ENCODE measurements at places on chromosomes 12 and 14.

DNA sequence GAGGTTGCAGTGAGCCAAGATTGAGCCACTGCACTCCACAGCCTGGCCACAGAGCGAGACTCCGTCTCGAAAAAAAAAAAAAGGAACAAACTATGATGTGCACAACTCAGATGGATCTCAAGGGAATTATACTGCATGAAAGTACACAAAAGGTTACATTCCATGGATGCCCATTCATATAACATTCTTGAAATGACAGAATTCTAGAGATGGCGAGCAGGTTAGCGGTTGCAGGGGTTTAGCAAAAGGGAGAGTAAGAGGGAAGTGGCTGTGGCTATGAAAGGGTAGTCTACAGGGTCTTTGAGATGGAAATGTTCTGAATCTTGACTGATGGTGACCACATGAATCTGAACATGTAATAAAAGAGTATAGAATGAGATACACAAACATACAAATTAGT, 49.7 kb downstream of the CKB start:
- DNase-seq = no peak

DNA sequence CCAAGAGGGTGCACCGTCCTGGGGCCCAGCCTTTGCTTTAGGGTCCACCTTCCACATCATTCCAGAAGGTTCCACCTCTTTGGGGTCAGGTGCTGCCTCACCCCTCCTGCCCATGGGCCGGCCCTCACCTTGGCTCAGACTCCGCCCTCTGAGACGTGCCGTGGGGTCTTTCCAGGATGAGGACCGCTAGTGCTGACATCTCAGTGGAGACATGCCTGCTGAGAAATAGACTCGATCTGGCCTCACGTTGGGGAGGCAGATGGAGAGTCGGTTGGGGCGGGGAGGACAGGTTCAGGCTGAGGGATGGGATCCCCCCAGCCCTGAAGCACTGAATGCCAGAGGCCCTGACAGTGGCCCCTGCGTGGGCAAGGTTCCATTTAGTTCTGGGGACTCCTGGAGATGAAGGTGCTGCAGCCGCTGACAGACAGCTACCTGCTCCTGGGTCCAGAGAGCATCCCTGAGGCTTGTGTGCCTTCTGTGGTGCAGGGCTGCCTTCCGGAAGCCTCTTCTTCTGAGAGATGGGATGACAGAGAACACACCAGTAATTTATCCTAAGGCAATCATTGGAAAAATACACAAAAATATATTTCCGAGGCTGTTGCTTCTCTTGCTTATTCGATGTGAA, 185.3 kb downstream of the KIF26A start:
- no peak for DNase-seq

DNA sequence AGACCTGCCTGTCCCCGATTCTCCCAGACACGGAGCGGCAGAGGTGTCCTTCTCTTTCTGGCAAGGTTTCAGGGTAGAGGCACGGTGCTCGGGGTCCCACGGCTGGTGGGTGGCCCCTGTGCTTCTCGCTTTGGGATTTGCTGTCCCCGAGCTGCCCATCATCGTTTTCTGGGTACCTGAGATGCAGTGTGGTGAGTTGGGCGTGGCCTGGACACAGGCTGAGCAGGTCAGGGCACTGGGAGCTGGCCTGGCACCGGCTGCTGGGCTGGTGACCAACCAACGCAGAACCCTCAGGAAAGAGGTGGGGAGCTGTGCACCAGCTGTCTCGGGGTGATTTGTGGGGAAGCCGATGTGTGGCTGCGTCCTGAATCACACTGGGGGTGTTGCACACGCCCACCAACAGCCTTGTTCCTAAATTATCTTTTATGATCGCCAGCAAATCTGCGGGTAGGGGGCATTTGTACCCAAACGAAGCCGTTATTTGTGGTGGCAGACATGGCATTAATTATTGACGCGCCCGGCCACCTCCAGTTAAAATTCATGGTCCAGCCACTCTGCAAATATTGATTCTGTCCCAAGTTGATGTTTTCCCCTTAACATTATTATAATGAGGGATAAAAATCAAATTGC, 61.0 kb downstream of the KIF26A start:
- DNase-seq = no peak

DNA sequence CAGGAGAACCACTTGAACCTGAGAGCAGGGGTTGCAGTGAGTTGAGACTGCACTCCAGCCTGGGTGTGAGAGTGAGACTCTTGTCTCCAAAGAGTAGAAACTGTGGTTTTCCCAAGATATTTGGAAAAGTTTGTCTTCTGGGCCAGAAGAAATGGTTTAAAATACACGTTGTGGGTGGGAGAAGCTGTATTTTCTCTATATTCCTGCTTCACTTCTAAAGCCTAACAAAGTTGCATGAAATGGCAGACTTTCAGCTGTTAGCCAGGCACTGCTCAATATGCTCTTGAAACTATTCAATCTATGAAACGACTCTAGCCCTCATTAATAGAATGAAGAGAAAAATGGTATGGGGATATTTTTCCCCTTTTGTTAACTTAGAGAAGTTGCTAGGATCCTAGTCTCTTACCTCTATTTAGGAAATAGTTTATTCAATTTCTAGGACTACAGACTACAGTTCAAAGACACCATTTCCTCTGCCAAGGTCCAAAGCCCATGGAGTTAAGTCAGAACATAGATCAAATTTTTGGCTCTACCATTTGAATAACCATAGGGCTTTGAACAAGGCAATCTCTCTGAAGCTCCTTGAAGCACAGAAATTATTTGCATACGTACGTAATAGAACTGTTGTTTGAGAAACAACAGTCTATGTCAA, 49.3 kb upstream of the OR5AU1 start:
- no peak for DNase-seq

- DNase-seq = no peak
Measured at GRCh38 chr12:79023261-79023660, 158.7 kb downstream of the SYT1 start.

GRCh38 chr12:118377884-118378470, 1.6 kb downstream of the SUDS3 start:
- no peak for DNase-seq

GRCh38 chr14:63426838-63427352, 108.2 kb upstream of the GPHB5 start:
- DNase-seq = no peak

- no peak for DNase-seq
Measured at GRCh38 chr14:76773188-76773885, 12.1 kb downstream of the VASH1 start.

DNA sequence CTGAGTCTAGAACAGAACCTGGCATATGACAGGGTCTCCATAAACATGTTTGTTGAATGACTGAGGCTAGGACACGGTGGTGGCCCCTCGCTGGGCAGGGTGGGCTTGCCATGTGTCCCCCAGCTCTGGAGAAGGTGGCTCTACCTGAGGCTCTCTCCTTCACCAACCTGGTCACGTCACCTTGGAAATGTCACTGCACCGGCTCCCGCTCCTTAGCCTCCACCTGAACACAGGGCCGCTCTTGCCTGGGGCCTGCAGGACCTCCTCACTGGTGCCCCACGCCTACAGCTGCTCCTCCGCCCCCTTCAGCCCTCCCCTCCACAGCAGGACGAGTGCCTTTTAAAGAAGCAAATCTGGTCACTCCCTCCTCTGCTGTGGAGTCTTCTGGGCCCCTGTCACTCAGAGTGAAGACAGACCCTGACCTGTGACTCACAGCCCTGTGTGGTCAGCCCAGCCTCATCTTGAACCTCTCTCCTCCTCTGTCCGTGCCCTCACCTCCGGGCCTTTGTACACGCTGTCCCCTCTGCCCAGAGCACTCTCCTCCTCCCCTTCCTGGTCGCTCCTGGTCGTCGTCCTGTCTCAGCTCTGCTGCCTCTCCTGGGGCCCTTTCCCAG, 81.0 kb downstream of the ADGRD1 start:
- DNase-seq = no peak

DNA sequence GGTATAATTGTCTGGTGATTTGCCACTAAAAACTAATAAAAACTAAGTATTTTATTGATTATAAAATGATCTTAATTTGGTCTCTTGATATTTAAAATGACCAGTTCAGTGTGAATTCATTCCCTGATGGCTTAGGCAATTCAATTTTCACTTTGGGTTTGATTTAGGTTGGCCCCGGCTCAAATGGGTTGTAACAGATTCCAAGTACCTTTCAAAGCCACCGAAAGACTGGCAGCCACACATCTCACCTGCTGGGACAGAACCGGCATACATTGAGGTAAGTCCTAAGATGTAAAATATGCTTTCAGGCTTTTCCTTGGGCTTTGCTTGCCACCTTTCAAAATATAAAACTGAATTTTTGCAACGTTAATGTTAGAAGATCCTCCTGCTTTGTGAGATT, 77.5 kb upstream of the ATF1 start:
- DNase-seq = no peak

DNA sequence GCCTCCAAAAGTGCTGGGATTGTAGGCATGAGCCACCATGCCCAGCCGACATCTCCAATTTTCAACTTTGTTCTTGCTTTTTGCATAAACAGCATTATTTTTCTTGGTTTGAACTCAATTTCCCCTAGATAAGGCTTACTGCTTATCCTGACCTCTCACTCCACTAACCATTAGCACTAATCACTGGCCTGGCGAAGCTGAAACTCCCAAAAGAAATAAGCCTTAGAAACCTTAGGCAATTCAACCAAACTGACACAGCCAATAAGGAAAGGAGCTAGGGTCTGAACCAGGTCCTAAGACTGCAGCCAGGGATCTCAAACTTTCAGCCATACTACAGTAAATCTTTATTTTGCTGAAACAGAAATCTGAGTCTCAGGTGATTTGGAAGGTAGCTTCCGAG, 448.0 kb downstream of the RMST start:
- DNase-seq = no peak

GRCh38 chr12:30979371-30980259, 53.1 kb downstream of the TSPAN11 start:
- no peak for DNase-seq

DNA sequence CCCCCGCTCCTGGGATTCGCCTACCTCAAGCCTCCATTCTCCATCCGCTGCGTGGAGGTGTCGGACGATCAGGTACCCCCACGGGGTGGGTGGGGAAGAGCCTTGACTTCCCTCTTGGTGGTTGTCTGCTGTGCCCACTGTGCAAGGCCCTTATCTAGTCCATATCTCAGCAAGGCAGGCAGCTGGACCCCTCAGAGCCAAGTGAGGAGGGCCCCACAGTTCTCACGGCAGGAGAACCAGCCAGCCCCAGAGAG, 39.9 kb downstream of the MMAB start:
- DNase-seq = no peak

DNA sequence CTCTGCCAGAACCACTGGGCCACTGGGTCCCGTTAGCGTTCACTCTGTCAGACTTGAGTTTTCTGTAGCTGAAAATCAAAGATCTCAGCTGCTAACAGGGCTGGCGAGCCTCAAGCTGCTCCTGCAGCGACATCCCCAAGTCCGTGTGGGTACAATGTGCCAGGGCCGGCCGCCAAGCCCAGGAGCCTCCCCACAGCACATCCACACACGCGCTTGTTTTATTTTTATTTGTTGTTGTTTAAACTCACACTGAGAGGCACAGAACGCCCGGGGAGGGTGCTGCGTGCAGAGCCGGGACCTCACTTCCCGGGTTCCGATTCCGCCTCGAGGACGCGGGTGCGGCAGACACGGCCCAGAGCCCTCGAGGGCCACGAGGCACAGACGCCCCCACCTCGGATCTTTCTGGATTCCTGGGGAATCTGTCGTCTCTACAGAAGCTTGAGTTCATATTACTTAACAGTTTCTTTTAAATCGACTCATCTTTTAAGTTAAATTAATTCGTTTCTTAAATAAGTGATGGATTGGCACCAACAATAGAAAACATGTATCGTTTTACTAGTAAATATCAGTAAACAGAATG, 9.3 kb downstream of the GALNT9 start:
- DNase-seq = no peak

- DNase-seq = no peak
Measured at GRCh38 chr12:3728686-3729085, 24.2 kb downstream of the CRACR2A start.

DNA sequence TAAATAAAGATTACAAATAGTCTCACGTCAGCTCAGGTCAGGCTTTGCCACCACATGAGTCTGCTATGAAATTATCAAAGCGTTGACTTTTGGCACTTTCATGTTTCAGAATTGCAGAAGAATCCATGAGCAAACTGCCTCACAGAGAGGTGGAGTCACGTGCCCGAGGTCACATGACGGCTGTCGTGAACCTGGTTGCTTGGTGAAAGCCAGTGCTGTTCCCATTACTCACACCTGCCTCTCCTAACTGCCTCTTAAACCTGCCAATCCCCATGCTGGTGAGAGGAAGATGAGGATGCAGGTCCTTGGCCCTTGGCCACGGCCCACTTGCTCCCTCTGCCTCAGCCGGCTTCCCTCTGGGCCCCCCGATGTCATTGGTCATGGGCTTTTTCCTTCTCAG, 272.7 kb downstream of the BCL11B start:
- DNase-seq = no peak

GRCh38 chr12:24993793-24994192, 44.9 kb upstream of the BCAT1 start:
- DNase-seq = no peak

DNA sequence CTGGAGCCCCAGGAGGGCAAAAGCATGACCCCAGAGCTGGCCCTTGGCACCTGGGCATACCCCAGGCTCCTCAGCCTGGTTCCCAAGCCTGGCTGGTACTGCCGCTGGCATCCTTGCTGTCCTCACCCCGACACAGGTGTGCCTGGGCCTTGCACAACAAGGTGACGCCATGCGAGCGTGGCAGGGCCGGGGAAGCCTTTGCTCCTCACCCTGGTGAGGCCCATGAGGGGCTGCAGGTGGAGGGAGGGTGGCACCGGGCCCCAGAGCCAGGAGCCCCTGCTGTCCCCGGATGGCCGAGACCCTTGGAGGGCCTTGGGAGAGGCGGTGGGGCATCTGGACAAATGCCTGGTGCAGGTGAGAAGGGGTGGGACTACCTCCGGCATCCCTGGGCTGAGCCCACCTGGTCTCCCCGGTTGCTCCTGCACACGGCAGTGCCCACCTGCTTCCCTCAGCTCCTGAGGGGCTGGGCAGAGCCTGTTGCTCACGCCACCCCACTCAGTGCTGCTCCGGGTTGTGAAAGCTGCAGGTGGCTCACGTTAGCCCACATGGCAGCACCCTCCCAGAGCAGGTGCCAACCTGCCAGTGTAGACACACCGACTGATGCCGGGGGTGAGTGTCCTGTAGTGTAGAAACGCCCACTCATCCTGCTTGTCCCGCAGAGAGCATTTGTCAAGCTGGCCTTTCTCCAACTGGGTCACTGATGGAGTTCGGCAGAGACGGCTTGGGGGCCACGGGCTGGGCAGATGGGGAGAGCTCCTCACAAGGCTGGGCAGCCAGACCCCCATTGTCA, 24.6 kb upstream of the KIF26A start:
- no peak for DNase-seq

DNA sequence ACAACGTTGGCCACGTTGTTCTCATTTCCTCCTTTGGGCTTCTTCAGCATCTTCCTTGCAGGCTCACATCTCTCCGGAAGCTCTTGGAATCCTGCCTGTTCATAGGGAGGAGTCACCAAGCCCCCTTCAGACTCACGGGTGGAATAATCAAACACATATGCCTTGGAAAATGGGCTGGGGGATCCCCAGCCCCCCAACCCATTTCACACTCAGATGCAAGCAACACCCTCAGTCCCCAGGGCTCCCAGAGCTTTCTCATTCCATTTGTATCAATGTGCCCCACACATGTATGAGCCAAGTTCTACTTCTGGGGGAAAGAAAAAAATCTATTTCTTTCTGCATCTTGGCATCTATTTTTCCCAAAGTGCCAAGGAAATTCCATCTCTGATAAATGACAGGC, 33.1 kb downstream of the WSCD2 start:
- DNase-seq = no peak
